ENCODE measurements at places on chromosomes 12 and 14.
A peak's percentile ranks its signal among the peaks of the same experiment; 100 is the strongest.

DNA sequence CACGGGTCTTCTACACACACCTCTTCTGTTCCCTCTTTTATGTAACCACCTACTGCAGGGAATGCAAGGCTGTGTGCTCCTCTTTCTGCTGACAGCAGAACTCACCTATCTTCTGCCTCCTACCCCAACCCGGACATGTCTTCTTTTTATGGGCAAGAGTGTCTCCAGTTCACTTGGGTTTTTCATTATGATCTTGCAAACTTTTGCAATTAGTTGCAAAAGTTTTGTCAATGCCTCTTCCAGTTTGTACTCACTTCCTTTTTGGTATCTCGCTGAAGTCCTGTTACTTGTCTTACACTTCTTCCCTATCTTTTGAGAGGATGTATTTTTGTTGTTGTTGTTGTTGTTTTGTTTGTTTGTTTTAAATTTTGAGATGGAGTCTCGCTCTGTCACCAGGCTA is 50.6 kb downstream of the DRAM1 start:
- DNase-seq, result no peak

DNA sequence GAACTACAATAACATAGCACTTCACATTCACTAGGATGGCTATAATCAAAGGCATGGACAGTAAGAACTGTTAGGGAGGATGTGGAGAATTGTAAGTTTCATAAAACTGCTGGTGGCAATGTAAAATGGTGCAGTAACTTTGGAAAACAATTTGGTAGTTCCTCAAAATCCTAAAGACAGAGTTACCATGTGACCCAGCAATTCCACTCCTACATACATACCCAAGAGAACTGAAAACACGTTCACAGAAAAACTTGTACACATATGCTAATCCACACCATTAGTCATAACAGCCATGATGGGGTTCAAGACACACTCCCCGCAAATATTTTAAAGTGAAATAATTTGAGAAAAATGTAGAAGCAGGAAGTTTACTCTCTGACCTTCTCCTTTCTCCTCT is 31.7 kb downstream of the GALC start:
- no peak for DNase-seq

DNA sequence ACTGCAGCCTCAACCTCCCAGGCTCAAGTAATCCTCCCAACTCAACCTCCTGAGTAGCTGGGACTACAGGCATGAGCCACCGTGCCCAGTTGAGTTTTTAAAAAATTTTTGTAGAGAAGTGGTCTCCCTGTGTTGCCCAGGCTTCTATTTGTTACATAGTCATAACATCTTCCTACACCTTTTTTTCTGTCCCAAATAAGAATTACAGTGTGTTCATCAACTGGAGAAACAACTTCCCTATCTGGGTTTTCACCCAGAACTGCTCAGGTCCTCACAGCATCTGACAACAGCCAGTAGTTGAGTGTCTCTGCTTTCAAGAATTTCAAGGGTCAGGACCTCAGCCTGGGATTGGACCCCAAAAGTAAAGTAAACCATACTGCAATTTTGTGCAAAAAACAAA is 235.2 kb upstream of the AMIGO2 start:
- no peak for DNase-seq

DNA sequence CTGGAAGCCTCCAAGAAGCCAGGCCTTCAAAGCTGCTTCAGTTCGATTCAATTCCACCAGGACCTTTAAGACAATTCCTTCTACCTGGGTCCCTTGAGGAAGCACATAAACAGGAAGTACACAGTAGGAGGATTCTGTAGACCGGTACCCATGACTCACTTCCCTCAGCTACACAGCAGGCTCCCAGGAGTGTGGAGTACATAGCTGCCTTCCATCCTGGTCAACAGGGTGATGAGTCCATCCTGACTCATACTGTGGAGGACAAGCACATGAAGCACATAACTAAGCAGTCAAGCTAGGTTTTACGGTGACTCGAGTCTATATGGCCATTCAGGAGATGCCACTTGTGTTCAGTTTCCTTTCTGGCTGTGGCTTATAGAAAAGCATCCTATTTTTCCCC is 197.6 kb upstream of the RBM19 start:
- DNase-seq, result no peak

GRCh38 chr14:97306133-97306759 is 509.1 kb downstream of the VRK1 start:
- DNase-seq, result peak; percentile 49

DNA sequence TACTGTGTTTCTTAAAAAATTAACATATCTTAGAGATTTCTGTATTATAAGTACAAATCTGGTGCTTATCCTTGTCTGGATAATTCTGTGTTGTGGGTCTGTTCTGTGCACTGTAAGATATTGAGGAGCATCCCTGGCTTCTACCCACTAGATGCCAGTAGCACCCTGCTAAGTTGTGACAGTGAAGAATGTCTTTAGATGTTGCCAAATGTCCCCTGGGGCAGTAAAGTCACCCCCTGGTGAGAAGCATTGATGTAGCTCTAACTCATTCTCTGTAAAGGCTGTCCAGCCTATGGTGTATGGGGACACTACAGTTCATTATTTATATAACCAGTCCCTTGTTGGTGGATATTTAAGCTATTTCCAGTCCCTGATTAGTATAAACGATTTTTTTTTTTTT is 31.4 kb downstream of the MAP1LC3B2 start:
- no peak for DNase-seq
